Glutamatergic neuron (in vitro differentiated cells): ENCODE measurements at places on chromosomes 2 and 18.

DNA sequence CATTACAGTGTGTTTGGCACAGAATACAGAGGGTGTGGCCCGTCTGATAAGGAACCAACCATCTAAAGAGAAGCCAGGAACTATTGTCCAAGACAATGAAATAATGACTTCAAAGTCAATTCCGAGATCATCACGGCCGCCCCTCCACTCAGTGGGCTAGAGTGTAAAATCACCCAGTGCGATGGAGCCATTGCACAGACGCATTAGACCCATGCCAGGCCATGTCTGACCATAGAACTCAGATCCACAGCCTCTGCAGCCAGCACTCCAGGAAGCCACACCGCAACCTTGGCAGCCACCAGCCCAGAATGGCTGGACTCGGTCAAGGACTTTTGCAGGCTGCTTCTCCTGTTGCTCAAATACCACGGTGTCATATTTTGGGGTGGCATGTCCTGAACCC is 835.7 kb downstream of the DCDC2C start:
- no peak overlapping the region for H3K27ac ChIP-seq
- H3K27me3 ChIP-seq = no peaks in the 10 kb centered on the region
- no peak for DNase-seq
- H3K36me3 ChIP-seq = peaks cover 8% of the 10 kb centered on the region
- no peaks in the 10 kb centered on the region for H3K4me1 ChIP-seq

GRCh38 chr18:59737776-59738300 is 40.6 kb upstream of the CCBE1 start:
- H3K4me3 ChIP-seq = no peak overlapping the region
- peaks cover 6% of the 10 kb centered on the region for H3K36me3 ChIP-seq
- no peak overlapping the region for H3K27ac ChIP-seq
- DNase-seq = no peak

- no peaks in the 10 kb centered on the region for H3K27me3 ChIP-seq
- H3K36me3 ChIP-seq = peaks cover 3% of the 10 kb centered on the region
- peak overlapping the region; percentile 58 for H3K4me3 ChIP-seq
- peak; percentile 67 for DNase-seq
Observed at GRCh38 chr2:168348076-168348475, 100.7 kb upstream of the STK39 start.

- DNase-seq = no peak
- H3K27me3 ChIP-seq = peaks cover 4% of the 10 kb centered on the region
- H3K36me3 ChIP-seq = no peaks in the 10 kb centered on the region
Observed at GRCh38 chr2:160209516-160209856, 9.4 kb upstream of the ITGB6 start.

DNA sequence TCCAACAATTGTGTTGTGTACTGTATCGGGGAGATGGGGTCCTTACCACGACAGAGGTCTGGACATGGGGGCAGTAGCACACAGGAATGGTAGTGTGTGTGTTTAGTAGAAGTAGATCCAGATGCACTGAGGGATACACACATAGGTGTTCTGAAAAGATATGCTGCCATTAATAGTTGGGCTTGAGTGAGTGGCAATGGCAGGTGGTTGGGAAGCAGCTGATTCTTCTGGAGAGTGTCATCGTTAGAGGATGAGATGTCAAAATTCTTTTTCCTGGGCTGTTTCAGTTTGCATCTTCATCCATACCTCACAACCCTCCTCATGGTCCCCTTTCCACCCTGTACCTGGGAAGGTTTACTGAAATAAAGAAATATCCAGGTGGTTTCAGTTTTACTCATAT is 66.6 kb downstream of the UGGT1 start:
- H3K27ac ChIP-seq = no peak overlapping the region
- DNase-seq = no peak
- no peaks in the 10 kb centered on the region for H3K27me3 ChIP-seq
- no peak overlapping the region for H3K4me3 ChIP-seq
- H3K4me1 ChIP-seq = no peaks in the 10 kb centered on the region

GRCh38 chr2:127702395-127703009 is 1.2 kb downstream of the SFT2D3 start:
- peaks cover 19% of the 10 kb centered on the region for H3K4me1 ChIP-seq
- H3K27ac ChIP-seq = peak overlapping the region; percentile 95
- DNase-seq = no peak

- no peak for DNase-seq
- peaks cover 5% of the 10 kb centered on the region for H3K27me3 ChIP-seq
- no peak overlapping the region for H3K4me3 ChIP-seq
- H3K27ac ChIP-seq = no peak overlapping the region
Observed at GRCh38 chr2:12623051-12623450, 93.7 kb upstream of the TRIB2 start.

DNA sequence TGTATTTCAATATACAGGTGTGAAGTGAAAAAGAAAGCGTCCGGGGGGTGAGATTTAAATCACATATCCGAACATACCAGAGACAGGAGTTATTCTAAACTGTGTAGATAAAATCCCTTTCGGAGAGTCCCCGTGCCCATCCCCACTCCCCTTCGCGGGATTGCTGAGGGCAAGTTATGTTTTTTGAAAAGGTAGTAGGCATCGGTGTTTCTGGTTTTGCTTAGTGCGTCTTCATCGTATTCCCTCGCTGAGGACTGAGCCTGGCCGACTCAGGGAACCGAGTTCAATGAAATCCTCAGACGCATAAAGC is 583.4 kb downstream of the ZEB2 start:
- no peak for DNase-seq
- H3K27ac ChIP-seq = peak overlapping the region; percentile 40
- peaks cover 28% of the 10 kb centered on the region for H3K4me1 ChIP-seq
- H3K4me3 ChIP-seq = peak overlapping the region; percentile 74
- H3K27me3 ChIP-seq = no peaks in the 10 kb centered on the region

DNA sequence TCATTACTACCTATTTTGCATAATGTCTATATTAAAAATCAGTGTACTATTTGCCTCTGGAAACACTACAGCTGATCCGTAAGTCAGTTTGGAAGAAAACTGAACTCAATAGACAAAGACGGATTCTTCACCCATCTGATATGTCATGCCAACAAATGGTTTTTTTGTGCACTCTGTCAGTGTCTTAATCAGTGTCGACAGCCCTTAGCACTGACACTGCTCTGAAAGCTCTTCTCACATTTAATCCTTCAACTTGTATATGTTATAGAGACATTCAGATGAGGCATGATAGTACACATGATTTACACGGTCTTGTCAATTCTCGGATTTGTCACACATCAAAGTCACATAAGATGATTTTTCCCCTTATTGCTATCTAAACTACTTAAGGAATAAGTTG is 347.5 kb upstream of the GALNT5 start:
- no peaks in the 10 kb centered on the region for H3K4me1 ChIP-seq
- H3K4me3 ChIP-seq = no peak overlapping the region
- H3K27ac ChIP-seq = no peak overlapping the region
- H3K27me3 ChIP-seq = no peaks in the 10 kb centered on the region
- DNase-seq = no peak

- peaks cover 4% of the 10 kb centered on the region for H3K4me1 ChIP-seq
- H3K27ac ChIP-seq = no peak overlapping the region
- no peaks in the 10 kb centered on the region for H3K27me3 ChIP-seq
- no peaks in the 10 kb centered on the region for H3K36me3 ChIP-seq
- no peak overlapping the region for H3K4me3 ChIP-seq
- DNase-seq = no peak
Observed at GRCh38 chr2:58700591-58700990, 459.5 kb upstream of the FANCL start.

DNA sequence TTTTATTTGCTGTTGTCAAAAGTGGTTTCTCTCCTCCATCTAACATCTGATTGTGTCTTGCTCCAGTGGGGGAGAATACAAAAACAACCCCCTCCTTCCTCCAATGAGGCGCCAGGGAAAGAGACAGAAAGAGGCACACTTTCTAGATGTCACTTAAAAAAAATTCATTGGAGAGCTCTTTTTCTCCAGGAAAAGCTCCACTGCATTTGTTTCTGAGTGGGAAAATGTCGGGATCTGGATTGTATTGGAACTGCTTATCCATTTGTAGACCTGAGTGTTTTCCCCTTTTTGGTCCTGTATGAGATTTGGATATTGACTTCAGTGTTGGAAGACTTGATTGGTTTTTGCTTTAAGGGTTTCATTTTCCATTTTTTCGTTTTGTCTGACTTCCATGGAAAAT is 995 bp downstream of the MBD5 start:
- H3K4me1 ChIP-seq = peaks cover 18% of the 10 kb centered on the region
- peak overlapping the region; percentile 100 for H3K4me3 ChIP-seq
- no peak for DNase-seq
- H3K27me3 ChIP-seq = peaks cover 11% of the 10 kb centered on the region
- H3K36me3 ChIP-seq = no peaks in the 10 kb centered on the region
- peak overlapping the region; percentile 99 for H3K27ac ChIP-seq

GRCh38 chr18:60978338-60978737 is 354.9 kb upstream of the CDH20 start:
- H3K4me1 ChIP-seq = no peaks in the 10 kb centered on the region
- H3K27ac ChIP-seq = no peak overlapping the region

DNA sequence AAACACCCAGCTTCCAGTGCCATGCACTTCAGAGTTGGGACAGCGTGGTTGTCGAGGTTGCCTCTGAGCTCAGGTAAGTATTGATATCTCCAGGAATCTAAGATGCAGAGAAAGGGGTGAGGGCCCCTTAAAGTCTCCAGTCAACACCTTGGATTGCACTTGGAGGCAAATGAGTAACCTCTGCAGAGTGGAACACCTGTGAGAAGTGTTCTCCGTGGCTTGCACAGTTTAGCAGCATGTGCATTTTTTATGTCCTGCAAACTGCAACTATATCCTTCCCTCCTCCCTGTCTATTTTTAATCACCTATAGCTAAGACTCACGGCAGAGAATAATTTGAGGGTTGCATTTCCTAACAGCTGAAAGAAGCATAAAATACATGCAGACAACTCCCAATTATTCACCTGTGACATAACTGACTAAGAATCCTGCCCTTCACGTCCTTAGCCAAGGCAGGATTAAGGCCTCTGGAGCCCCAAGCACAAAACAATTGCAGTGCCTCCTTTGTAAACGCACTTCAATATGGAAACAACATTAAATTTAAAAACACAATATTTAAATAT is 1.6 kb upstream of the ZNF385B start:
- no peak for DNase-seq
- no peak overlapping the region for H3K27ac ChIP-seq
- no peak overlapping the region for H3K4me3 ChIP-seq

DNA sequence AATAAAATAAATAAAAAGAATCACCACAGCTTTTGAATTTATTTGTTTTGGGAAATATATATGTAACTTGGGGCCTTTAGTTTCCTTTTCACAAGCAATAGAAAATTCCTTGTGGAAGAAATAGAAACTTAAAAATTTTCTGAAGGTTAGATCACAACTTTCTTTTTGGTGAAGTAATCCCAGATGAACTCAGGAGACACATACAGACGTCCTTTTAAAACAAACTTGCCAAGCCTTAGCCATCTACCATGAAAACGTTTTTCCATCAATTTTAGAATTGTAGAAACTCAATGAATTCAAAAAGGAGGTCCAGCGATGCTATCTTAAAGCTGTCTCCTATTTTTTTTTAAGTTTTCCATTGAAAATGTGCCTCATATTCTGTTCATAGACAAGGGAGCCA is 225.6 kb downstream of the ASXL3 start:
- no peak overlapping the region for H3K4me3 ChIP-seq
- no peak for DNase-seq
- no peaks in the 10 kb centered on the region for H3K27me3 ChIP-seq
- peaks cover 6% of the 10 kb centered on the region for H3K4me1 ChIP-seq
- no peaks in the 10 kb centered on the region for H3K36me3 ChIP-seq

DNA sequence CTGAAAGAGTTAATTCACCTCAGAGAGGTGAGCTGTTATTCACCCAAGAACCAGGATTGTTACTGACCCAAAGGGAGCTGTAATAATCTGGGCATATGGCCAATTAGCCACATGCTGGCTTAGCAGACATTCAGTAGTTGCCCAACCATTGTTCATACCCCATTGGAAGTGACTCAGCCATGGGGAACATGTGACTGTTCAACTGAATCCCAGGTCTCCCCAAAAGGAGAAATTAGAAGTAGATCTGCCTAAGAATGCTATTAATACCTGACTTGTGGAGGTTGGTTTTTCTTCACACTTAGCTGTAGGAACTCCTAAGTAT is 272.6 kb upstream of the UBE2E3 start:
- no peaks in the 10 kb centered on the region for H3K36me3 ChIP-seq
- no peak for DNase-seq

DNA sequence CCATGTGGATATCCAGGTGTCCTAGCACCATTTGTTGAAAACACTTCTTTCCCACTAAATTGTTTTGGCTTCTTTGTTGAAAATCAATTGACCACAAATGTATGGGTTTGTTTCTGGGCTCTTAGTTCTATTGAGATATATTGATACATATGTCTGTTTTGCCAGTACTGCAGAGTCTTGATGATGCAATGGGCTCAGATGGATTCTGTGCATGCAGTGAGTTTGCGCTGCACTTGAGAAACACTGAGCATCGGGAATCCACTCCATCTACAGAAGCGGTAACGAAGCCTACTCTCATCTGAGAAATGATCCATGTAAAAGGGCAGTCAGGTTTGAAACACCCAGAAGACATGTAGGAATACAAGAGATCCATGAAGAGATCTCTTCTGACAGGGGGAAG is 21.9 kb upstream of the DNAJC10 start:
- no peaks in the 10 kb centered on the region for H3K4me1 ChIP-seq
- no peak overlapping the region for H3K4me3 ChIP-seq
- no peaks in the 10 kb centered on the region for H3K36me3 ChIP-seq
- H3K27me3 ChIP-seq = no peaks in the 10 kb centered on the region

- no peak overlapping the region for H3K27ac ChIP-seq
- no peak for DNase-seq
- no peaks in the 10 kb centered on the region for H3K27me3 ChIP-seq
- H3K4me3 ChIP-seq = no peak overlapping the region
Observed at GRCh38 chr2:86764661-86765309, 25.9 kb downstream of the CD8A start.

DNA sequence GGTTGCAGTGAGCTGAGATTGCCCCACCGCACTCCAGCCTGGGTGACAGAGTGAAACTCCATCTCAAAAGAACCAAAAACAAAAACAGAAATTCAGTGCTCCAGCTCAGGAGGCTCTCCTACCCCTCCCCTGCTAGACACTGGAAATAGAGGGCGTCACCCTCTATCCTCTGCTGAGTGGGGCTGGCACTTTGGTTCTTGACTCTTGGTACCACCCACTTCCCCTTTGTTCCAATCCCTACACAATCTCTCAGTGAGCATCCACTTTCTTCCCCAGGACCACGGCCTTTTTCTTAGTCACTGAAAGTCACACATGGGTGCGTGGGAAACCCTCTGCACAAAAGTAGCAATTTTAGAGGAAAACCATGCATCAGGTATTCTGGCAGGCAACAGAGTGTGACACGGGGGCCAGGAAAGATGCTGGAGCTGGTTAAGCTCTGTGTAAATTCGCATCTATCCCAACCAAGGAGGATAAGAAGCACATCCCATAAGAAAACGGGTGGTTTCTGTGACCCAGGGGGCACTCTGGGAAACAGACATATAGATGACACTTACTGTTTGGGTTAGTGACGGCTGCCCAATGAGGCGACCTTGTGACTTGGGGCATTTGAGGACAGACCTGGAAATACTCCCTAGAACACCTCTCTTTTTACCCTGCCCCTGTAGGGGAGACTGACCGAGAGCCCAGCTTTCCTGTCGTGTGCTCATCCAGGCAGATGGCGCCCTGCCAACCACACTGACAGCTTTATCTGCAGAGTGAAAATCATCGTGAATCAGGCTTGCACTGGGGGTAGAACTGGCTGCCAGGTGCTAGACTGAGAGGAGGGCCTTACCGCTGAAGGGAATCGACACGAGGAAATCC is 7.7 kb downstream of the HJURP start:
- no peaks in the 10 kb centered on the region for H3K36me3 ChIP-seq
- no peak overlapping the region for H3K4me3 ChIP-seq
- H3K4me1 ChIP-seq = no peaks in the 10 kb centered on the region
- H3K27ac ChIP-seq = no peak overlapping the region
